ENCODE measurements at places on chromosomes 5 and 9.
A peak's percentile ranks its signal among the peaks of the same experiment; 100 is the strongest.

GRCh38 chr9:127550751-127551150 is 61.3 kb upstream of the STXBP1 start:
- no peak for DNase-seq

DNA sequence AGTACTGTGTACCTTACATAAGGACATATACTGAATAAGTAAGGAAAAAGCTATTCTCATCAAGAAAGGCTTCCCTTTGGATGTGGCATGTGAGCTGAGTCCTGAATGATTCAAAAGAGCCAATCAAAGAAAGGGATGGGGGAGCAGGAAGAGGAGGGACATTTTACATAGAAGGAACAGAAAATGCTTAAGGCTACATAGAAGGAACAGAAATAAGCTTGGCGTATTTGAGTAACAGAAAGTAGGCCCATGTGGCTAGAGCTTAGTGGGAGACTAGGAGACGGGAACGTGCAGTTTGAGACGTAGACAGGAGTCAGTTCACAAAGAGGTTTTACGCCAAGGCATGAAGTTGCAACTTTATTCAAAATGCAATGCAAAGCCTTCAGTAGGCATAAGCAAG is 126.3 kb downstream of the CEMIP2 start:
- no peak for DNase-seq

- peak; percentile 41 for DNase-seq
These were observed 9.8 kb upstream of the RAPGEF6 start for GRCh38 chr5:131644822-131645221.

- DNase-seq = no peak
These were observed 174.2 kb downstream of the CACNA1B start for GRCh38 chr9:138051586-138052321.

DNA sequence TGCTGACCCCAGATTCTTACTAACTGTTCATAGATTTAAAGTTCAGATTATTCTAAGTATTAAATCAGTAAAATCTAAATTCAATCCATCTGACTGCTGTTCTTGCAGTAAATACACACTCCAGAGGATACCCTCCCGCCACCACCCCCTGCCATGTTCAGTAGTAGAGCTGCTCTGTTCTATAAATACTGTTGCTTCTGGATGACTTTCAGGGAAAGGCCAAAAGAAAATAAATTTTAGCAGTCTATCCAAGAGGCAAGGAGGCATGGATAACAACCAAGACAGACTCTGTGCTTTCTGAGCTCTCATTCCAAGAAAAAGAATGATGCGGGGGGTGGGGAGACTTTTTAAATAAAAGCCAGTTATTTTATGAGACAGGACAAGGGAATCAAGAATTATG is 115.1 kb downstream of the ADAMTS6 start:
- DNase-seq = no peak

- no peak for DNase-seq
These were observed 108.2 kb upstream of the KLF4 start for GRCh38 chr9:107597743-107598217.
